ENCODE measurements at places on chromosomes 2 and 18.

DNA sequence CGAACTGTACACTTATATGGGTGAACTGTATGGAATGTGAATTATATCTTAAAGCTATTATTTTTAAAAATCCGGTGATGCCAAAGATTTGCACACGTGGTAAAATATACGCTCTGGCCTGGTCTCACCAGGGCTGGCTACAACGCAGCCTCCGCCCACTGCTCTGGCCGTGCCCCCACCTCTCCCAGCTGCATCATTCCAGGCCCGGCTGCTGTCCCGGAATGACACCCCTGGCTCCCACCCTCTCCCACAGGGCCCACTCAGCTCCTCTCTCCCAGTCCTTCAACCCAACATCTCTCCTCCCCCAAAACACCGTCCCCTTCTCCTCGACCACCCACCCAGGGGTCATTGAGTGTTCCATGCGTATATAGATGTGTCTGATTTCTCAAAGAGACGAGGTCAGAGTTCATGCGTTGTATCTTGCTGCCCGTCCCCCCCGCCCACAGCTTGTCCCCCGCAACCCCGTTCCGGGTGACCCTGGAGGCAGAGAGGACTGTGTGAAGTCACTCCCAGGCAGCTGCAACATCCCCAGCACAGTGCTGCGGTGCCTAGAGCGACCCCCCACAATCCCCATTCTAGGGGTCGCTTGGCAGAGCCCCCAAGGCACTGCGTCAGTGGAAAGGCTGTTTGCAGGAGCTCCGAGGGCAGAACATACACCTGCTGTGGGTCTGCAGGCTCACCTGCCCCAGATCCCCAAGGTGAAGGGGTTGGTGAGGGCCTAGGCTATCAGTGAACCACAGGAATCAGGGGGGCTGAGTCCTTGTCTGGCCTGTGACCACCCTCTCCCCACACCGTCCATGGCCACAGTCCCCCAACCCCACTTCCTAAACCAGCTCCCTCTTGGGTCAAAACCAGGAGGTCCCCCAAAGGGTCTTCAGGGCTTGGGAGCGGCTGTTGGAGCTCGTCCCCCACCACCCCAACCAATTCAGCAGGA, 13.3 kb downstream of the DNMT3A start:
- peak overlapping the region; percentile 54 for H3K27ac ChIP-seq
- peaks cover 2% of the 10 kb centered on the region for H3K36me3 ChIP-seq
- peaks cover 13% of the 10 kb centered on the region for H3K4me1 ChIP-seq
- H3K27me3 ChIP-seq = no peaks in the 10 kb centered on the region
- DNase-seq = no peak

DNA sequence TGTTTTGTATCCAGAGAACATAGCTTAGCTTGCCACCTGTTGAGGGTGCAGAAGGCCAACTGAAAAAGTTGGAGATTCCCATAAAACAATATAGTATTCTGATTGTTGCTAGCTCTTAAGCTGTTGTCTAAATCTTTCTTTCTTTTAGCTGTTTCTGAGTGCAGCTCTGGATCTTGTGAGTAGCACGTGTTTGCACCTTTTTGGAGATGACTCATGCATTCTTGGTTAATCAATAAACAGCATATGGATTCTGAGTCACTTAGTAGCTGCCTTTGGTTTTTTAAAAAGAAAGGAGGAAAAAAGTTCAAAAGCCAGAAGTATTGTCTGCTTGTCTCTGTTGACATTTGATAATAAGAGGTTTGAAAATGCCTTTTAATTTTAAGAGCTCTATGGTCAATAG, 483.0 kb upstream of the FSIP2 start:
- DNase-seq = no peak
- H3K27ac ChIP-seq = no peak overlapping the region
- H3K36me3 ChIP-seq = no peaks in the 10 kb centered on the region
- no peak overlapping the region for H3K4me3 ChIP-seq
- H3K4me1 ChIP-seq = no peaks in the 10 kb centered on the region

- H3K27ac ChIP-seq = no peak overlapping the region
- H3K4me1 ChIP-seq = no peaks in the 10 kb centered on the region
- no peaks in the 10 kb centered on the region for H3K36me3 ChIP-seq
- no peaks in the 10 kb centered on the region for H3K27me3 ChIP-seq
- DNase-seq = no peak
- H3K4me3 ChIP-seq = no peak overlapping the region
Measured at GRCh38 chr2:82279367-82279766, 1974.8 kb upstream of the LRRTM1 start.

GRCh38 chr2:16253291-16253690, 312.9 kb downstream of the MYCN start:
- H3K27ac ChIP-seq = no peak overlapping the region
- DNase-seq = no peak
- no peaks in the 10 kb centered on the region for H3K4me1 ChIP-seq
- no peaks in the 10 kb centered on the region for H3K27me3 ChIP-seq
- H3K4me3 ChIP-seq = no peak overlapping the region
- H3K36me3 ChIP-seq = no peaks in the 10 kb centered on the region

- no peaks in the 10 kb centered on the region for H3K27me3 ChIP-seq
- no peak overlapping the region for H3K4me3 ChIP-seq
- no peak for DNase-seq
- H3K4me1 ChIP-seq = no peaks in the 10 kb centered on the region
- H3K27ac ChIP-seq = no peak overlapping the region
Measured at GRCh38 chr18:3758531-3758930, 308.6 kb downstream of the TGIF1 start.

- no peak overlapping the region for H3K4me3 ChIP-seq
- H3K27me3 ChIP-seq = no peaks in the 10 kb centered on the region
- no peak overlapping the region for H3K27ac ChIP-seq
- no peak for DNase-seq
- H3K36me3 ChIP-seq = peaks cover 10% of the 10 kb centered on the region
- no peaks in the 10 kb centered on the region for H3K4me1 ChIP-seq
Measured at GRCh38 chr2:137975280-137976271, 11.3 kb downstream of the HNMT start.

- H3K27me3 ChIP-seq = no peaks in the 10 kb centered on the region
- no peak overlapping the region for H3K4me3 ChIP-seq
- H3K4me1 ChIP-seq = no peaks in the 10 kb centered on the region
- no peaks in the 10 kb centered on the region for H3K36me3 ChIP-seq
- no peak overlapping the region for H3K27ac ChIP-seq
Measured at GRCh38 chr2:163799807-163800206, 64.0 kb upstream of the FIGN start.

- no peak overlapping the region for H3K4me3 ChIP-seq
- no peaks in the 10 kb centered on the region for H3K36me3 ChIP-seq
- H3K27me3 ChIP-seq = no peaks in the 10 kb centered on the region
- H3K4me1 ChIP-seq = no peaks in the 10 kb centered on the region
Measured at GRCh38 chr2:113138428-113139322, 11.3 kb downstream of the IL1RN start.

- H3K27me3 ChIP-seq = no peaks in the 10 kb centered on the region
- no peak for DNase-seq
- peak overlapping the region; percentile 98 for H3K27ac ChIP-seq
- H3K4me3 ChIP-seq = peak overlapping the region; percentile 81
Measured at GRCh38 chr2:43217228-43218154, 8.9 kb downstream of the ZFP36L2 start.

DNA sequence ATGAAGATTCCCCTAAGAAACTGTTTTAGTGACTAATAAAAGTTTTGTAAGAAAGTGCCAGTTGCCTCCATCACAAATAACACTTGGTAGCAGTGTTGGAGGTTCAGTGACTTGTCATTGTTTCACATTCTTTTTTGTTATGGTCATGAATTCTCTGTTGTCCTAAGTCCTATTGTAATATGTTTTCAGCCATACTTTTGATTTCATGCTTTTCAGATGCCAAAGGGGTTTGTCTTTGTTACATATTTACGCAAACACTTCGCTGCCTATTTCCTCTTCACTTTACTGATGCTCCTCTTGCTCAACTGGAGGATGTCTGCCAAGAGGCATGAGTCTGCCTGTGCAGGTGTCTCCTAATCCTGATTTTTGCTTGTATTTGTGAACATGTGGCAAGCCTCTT, 66.6 kb downstream of the PHLPP1 start:
- no peak overlapping the region for H3K4me3 ChIP-seq
- DNase-seq = no peak
- H3K4me1 ChIP-seq = no peaks in the 10 kb centered on the region

DNA sequence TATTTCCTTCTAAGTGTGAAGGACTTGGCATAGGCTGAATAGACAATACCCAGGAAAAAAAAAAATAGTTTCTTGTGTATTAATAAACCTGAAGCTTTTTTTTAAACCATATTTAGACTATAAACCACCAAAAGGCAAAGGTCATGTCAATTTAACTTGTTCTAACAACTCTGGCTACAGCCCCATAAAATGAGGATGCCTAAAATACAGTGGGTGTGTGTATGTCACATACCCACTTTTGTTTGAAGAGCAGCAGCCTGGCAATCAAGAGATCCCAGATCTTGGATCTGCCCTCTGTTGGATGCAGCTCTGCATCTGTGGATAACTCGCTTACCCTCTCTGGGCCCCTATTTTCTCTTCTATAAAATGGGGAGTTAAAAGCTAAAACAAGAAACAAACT, 65.4 kb downstream of the SATB2 start:
- no peak overlapping the region for H3K4me3 ChIP-seq
- H3K4me1 ChIP-seq = no peaks in the 10 kb centered on the region
- no peak for DNase-seq
- no peaks in the 10 kb centered on the region for H3K27me3 ChIP-seq
- H3K27ac ChIP-seq = no peak overlapping the region
- H3K36me3 ChIP-seq = no peaks in the 10 kb centered on the region

DNA sequence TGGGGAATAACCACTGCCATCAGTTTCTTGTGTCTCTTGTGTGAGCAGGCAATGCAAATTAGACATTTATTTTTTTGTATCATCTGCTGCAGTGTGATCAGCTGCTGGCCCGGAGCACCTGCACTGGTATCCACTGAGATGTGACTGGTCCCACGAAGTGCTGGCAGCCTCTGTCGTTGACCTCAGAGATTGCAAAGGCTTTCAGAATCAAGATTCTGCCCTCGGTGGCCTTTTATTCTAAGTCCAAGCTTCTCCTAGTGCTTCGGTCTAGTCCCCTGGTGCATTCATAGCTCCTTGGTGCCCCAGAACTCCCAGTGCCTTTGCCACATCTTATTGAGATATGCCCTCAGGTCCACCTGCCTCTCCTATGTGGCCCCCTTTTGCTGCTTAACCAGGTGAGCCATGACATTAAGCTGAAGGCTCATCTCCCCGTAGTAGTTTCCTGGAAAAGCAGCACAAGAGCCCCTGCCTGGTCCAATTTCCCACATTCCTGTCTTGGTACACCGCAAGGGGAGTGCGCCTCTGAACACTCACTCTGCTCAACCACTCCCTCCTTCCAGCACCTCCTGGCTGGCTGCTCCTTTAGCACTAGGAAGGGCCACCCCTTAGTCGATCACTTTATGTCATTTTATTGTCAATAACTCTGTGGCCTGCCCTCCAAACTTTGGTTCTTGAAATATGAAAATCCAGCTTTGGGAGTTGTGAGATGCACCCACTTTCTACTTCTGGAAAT, 27.1 kb upstream of the MARCO start:
- no peaks in the 10 kb centered on the region for H3K27me3 ChIP-seq
- no peaks in the 10 kb centered on the region for H3K36me3 ChIP-seq
- H3K27ac ChIP-seq = no peak overlapping the region
- no peaks in the 10 kb centered on the region for H3K4me1 ChIP-seq
- H3K4me3 ChIP-seq = no peak overlapping the region

DNA sequence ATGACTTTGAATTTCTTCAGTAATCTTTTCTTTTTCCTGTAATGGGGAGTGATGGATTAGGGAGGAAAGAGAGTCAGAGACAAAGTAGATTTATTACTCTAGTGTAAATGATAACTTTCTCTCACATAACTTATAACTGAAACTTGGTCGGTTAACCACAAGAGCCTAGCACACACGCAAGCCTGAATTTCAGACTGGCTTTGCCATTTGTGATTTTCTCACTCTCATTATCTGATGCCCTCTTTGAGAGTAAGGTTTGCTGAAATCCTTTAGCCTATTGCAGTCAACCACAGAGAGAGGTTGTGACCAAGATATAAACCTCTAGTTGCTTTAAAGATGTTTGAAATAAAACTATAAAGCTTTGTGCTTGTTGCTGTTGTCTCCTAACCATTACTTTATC, 117.9 kb upstream of the NETO1 start:
- no peaks in the 10 kb centered on the region for H3K4me1 ChIP-seq
- no peak overlapping the region for H3K27ac ChIP-seq
- no peak overlapping the region for H3K4me3 ChIP-seq
- no peaks in the 10 kb centered on the region for H3K27me3 ChIP-seq
- no peak for DNase-seq
- H3K36me3 ChIP-seq = no peaks in the 10 kb centered on the region

GRCh38 chr2:10460366-10460796, 12.3 kb upstream of the ODC1 start:
- no peaks in the 10 kb centered on the region for H3K4me1 ChIP-seq
- no peak overlapping the region for H3K27ac ChIP-seq
- no peaks in the 10 kb centered on the region for H3K27me3 ChIP-seq
- no peak for DNase-seq
- no peaks in the 10 kb centered on the region for H3K36me3 ChIP-seq
- H3K4me3 ChIP-seq = no peak overlapping the region

GRCh38 chr2:127606625-127607398, 39.1 kb upstream of the GPR17 start:
- H3K27ac ChIP-seq = no peak overlapping the region
- H3K4me3 ChIP-seq = no peak overlapping the region
- no peaks in the 10 kb centered on the region for H3K27me3 ChIP-seq
- no peak for DNase-seq
- H3K36me3 ChIP-seq = no peaks in the 10 kb centered on the region

DNA sequence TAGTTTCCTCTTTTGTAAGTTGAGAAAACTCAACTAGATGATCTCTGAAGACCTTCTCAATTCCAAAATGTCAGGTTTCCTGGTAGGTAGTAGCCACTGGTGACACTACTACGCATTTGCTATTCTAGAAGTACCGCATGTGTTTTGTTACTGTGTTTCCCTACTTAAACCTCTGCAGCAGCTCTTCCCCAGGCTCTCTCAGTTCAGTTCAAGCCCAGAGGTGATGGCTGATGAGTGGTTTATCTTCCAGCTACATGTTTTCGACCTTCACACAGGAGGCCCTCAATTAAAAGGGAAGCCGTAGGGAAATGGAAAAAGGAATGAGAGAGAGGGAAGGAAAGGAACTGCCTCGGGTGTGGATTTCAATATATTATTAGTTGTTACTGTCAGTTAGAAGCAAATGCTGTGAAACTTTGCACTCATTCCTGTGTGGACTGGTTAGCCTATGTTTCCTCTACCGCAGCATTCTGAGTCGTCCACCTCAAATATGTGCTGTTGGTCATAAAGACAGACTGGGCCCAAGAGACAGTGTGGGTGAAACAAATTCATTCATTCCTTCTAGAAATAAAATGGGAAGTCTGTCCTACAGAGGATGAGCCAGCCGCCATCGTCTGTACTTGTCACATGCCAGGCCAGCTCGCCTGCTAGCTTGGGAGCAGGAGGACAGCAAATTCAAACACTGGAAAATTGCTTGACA, 455.2 kb upstream of the RAB12 start:
- no peaks in the 10 kb centered on the region for H3K36me3 ChIP-seq
- no peaks in the 10 kb centered on the region for H3K4me1 ChIP-seq
- DNase-seq = no peak
- no peak overlapping the region for H3K27ac ChIP-seq
- H3K27me3 ChIP-seq = no peaks in the 10 kb centered on the region
- H3K4me3 ChIP-seq = no peak overlapping the region

- H3K4me1 ChIP-seq = no peaks in the 10 kb centered on the region
- H3K27me3 ChIP-seq = no peaks in the 10 kb centered on the region
- no peak overlapping the region for H3K4me3 ChIP-seq
- no peak for DNase-seq
Measured at GRCh38 chr2:204024503-204024902, 87.9 kb downstream of the ICOS start.

Data from ascending aorta (tissue), 2 donors.